Esophagus squamous epithelium (tissue), 5 donors: ENCODE measurements at places on chromosomes 13 and 19.

GRCh38 chr19:33552928-33553279, 31.3 kb upstream of the PEPD start:
- no peak for DNase-seq

- no peak for DNase-seq
These were observed 2.9 kb upstream of the ZNF134 start for GRCh38 chr19:57611113-57611512.

DNA sequence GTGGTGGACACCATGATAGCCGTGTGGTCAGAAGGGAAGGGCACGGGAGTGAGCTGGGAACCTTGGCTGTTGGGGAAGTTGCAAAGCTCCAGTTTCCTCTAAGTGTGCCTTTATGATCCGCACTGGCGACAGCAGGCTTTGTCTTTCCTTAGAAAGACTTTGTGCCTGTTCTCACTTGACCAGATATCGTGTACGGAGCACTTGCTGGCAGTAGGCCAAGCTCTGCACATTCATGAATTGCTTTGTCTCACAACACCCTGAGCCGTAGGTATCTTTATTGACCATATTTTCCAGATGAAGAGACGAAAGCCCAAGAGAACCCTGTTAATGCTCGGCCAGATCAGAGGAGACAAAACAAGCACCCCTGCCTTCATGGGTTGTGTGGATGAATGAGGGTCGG, 15.1 kb downstream of the CUL4A start:
- no peak for DNase-seq

GRCh38 chr13:33537026-33537425, 251.5 kb upstream of the STARD13 start:
- no peak for DNase-seq
